ENCODE measurements at places on chromosomes 3 and 15. TPM values are rescaled to one million over a fixed set of nuclear protein-coding genes. Genes with fewer than 3 reads are reported as not detected.

The ZNF662 gene
- total RNA-seq = 12.6 TPM

The RHCG gene
- not detected for total RNA-seq

The SLC4A7 gene
- total RNA-seq = 50.0 TPM

The DUSP7 gene
- total RNA-seq = 41.1 TPM

The SLC22A13 gene
- total RNA-seq = 2.2 TPM

The AHSG gene
- not detected for total RNA-seq

The LSAMP gene
- total RNA-seq = 5.4 TPM

The ZNF385D gene
- 81.3 TPM for total RNA-seq

The PLIN1 gene
- 5.7 TPM for total RNA-seq

The FOXL2 gene
- total RNA-seq = not detected

The SAXO2 gene
- total RNA-seq = not detected

The MKRN3 gene
- 6.8 TPM for total RNA-seq

The CCR2 gene
- 8.2 TPM for total RNA-seq

The KBTBD8 gene
- total RNA-seq = 1.1 TPM

The ARPP21 gene
- 0.27 TPM for total RNA-seq

The GOLGA8T gene
- total RNA-seq = not detected

The HCLS1 gene
- 85.2 TPM for total RNA-seq

The FAM81A gene
- total RNA-seq = 0.71 TPM

The ACTC1 gene
- total RNA-seq = 47.7 TPM

The ERICH6 gene
- not detected for total RNA-seq

The HHLA2 gene
- not detected for total RNA-seq

The ARNT2 gene
- 22.9 TPM for total RNA-seq

Data from thoracic aorta (tissue), 2 donors.